B cell (primary cell): ENCODE measurements at places on chromosomes 7 and 10. TPM values are rescaled to one million over a fixed set of nuclear protein-coding genes. Genes with fewer than 3 reads are reported as not detected.

DPYSL4 gene
- 0.22 TPM in 1 of 2 replicates, not detected in the other for total RNA-seq

MTG1 gene
- total RNA-seq: 85.1 and 90.0 TPM in 2 replicates

LBX1 gene
- total RNA-seq: not detected in 2 replicates

FAM25G gene
- total RNA-seq: not detected in 2 replicates

SPDYE6 gene
- not detected in 2 replicates for total RNA-seq
